ENCODE measurements at places on chromosomes 16 and 17.
A peak's percentile ranks its signal among the peaks of the same experiment; 100 is the strongest.

DNA sequence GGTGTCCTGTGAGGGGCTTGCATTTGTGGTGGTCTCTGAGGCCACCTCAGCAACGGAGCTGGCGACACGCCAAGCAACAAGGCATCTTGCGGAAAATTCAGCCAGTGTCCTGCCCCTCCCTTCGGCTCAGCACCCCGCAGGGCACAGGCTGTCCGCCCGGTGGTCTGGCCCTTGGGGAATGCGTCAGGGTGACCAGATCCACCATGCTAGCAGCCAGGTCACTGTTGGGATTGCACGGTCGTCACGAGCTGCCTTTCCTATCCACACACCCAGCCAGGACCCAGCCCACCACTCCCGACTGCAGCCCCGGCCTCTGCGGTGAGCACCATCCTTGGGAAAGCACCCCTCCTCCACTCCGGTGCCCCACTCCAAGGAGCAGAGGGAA is 221.2 kb downstream of the NTN1 start:
- DNase-seq: no peak

DNA sequence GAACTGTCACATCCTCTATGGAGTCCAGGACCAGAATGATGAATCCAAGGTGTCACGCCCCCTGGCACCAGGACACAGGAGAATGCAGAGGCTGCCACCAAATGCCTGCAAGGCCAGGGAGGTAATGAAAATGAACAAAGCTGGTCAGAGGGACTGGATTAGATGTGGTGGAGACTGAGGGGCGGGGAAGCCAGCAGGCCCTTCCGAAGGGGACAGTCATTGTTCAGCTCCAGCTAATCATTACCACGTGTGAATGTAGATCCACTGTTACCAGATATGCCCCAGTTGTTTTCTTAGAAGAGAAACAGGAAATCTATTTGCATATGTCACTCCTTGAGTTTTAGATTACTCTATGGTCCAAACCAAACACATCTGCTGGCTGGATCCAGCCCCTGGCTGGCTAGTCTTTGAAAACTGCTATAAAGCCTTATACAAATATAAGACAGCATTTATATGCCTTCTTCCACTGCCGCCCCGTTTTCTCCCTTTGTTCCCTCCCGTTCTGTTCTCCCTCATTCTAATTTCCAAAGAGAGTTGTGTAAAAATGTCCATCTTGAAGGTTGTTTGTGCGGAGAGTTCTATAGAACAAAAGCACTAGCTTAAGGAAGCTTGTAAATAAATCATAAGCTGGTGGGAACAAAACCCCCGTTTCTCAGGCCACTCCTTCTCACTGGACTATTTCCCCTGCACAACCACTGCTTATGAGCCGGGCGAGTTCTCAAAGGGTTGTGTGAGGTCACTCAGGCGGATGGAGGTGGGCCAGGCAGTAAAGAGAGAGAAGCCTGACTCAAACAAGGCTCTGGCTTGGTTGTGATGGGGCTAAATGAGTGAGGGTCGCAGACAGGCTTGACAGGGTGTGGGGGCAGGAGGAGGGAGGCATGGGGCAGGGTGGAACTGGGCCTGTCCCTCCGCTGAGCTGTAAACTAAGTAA is 14.2 kb downstream of the CRYM start:
- no peak for DNase-seq

DNA sequence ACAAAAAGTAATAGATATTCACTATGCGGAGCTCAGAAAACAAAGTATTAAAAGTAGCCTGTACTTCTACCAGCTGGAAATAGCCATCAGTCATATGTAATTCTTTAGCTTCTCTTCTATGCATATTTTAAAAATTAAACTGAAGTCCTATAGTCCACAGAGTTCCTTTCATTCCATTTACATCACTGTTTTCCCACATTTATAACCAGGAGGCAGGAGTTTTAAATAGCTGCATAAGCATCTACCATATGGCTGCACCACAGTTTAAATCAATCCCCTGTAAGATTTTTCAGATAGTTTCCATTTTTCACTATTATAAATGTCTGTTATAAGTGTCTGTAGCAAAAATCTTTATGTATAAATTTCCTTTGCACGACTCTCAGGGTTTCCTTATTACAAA is 45.1 kb downstream of the ZFHX3 start:
- no peak for DNase-seq

DNA sequence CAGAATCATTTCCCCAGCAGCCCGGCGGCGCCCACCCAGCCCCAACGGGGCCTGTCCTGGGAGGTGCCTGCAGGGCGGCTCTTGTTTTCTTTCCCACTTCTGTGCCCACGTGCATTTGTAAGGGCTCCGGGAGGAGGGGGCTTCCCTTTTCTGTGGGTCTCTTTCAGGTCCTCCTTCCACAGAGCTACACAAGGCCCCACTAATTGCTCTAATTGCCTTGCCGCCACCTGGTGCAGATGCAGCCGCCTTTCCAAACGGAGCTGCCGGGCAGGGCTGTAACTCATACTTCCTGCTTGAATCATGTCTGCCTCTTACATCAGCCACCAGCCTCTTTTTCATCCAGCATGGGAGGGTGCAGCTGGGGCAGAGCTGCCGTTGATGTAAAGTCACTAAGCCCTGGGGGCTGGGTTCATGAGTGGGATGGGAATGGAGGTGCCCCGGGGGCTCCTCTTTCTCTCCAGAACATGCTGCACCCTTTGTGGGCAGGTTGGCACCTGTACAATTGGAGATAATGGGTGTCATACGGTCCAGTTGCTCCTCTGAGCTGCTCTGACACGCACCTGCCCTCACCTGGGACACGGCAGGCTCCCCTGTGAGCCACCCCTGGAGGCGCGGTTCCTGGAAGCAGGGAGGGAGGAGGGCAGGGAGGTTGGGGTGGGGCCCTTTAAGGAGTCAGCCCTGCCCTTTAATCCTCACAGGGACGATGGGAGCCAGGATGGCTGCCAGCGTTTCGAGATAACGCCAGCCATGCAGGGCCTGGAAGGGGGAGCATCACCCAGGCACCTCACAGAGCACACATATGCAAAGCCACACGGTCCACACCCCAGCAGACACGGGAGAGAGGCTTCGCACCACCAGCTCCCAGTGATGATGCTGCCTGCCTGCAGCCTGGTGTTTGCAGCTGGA is 41.1 kb upstream of the KLHDC4 start:
- no peak for DNase-seq

DNA sequence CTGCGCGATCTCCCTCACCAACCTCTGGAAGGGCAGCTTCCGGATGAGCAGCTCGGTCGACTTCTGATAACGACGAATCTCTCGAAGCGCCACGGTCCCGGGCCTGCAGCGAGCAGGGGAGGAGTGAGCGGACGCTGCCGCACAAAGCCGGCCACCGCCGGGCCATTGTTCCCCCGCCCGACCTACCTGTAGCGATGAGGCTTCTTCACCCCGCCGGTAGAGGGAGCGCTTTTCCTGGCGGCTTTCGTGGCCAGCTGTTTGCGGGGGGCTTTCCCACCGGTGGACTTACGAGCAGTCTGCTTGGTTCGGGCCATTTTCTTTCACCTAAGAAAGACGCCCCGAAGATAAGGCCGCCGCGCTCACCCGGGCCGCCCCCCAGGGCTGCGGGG is 5.8 kb upstream of the UNK start:
- DNase-seq: no peak

GRCh38 chr16:27566417-27566816 is 16.5 kb downstream of the KATNIP start:
- no peak for DNase-seq

DNA sequence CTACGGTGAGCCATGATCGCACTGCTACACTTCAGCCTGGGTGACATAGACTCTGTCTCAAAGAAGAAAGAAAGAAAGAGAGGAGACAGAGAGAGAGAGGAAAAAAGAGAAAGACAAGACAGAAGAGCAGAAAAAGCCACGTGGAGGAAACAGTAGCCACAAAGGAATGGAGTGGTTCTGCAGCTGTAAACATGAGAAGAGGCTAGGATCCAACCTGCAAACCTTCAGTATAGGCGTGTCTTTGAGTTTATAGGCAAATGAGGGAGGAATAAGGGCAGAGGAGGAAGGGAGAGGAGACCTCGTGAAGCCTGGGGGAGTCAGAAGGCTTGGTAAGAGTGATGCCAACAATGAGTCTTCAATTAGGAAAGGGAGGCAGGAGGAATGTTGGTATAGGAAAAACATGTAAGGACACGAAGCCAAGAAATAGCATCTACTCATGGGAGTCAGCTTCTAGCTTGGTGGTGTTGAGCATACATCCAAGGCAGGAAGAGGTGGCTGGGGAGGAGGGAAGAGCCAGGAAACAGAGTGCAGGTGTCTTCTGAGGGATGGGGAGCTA is 3.9 kb downstream of the MED9 start:
- no peak for DNase-seq

- DNase-seq: peak; percentile 34
Observed at GRCh38 chr17:57535249-57535966, 209.7 kb downstream of the CCDC182 start.

- no peak for DNase-seq
Observed at GRCh38 chr17:17769869-17770631, 66.7 kb downstream of the SREBF1 start.

DNA sequence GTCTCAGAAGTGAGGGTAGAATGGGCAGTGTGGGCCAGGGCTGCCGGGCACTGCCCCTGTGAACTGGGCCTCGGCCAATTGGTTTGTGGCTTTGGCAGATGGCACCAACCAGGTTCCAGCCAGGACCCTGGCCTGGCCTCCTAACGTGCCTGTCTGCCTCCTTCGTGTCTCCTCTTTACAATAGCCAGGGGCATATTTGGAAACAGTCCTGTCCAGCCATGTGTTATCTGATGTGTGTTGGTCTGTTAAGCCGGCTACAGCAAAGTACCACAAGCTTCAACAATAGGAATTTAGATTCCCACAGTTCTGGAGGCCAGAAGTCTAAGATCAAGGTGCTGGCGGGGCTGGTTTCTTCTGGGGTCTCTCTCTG is 14.6 kb downstream of the CRISPLD2 start:
- no peak for DNase-seq

DNA sequence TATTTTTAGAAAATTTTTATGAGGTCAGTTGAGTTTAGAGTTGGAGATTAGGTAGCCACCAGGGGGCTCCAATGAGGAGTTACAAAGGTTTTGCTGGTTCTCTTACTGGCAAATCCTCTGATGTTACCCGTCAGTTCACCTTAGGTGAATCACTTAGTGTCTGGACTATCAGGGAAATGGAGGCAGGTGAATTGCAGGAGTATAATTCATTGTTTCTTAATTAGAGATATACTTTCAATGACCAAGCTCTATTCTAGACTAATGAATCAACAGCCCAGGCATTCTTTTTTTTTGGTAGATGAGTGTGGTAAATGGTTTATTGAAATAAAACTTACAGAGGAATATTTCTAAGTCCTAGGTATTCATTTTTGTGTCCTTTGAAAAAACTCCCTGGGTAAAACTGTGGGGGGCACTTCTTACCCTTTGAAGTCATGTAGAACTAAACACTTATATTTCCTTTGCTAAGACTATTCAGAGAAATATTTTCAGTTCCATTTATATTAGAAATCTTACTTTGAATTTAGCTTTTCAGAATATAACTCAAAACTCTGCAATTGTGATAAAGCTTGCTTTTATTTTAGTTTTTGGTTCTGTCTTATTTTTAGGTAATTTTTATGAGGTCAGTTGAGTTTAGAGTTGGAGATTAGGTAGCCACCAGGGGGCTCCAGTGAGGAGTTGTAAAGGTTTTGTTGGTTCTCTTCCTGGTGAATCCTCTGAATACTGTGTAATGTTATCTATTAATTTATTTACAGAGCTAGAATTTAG is 17.7 kb downstream of the PSMD11 start:
- DNase-seq: no peak

- no peak for DNase-seq
Observed at GRCh38 chr17:56309897-56310296, 156.6 kb downstream of the ANKFN1 start.

DNA sequence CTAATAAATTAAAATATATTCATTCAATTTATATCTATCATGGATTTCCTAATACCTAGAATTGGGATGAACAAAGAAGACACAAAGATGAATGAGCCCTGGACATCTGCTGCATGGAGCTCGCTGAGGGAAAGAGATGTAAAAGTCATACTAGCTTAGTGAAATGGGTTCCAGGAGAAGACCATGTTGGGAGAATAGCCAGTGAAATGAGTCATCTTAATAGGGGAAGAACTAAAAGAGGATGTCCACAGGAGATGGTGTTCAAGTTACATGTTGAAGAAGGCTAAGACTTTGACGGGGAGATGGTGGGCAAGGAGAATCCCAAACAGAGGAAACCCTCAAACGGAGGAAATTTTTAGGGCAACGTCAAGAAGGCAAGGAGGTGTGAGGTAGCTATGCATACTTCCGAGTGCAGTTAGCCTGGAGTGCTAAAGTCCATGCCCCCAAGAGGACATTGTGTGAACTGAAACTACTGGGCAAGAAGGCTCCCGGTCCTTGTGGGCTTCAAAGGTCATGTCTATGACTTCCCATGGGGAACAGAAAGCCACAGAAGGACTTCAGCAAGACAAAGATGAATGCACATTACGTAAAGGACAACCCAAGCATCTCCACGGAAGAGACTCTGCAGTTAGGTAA is 220.5 kb upstream of the CDH11 start:
- DNase-seq: no peak

- no peak for DNase-seq
Observed at GRCh38 chr16:23148166-23148512, 1.1 kb downstream of the USP31 start.

GRCh38 chr16:73482310-73482709 is 434.4 kb upstream of the ZFHX3 start:
- DNase-seq: no peak

- no peak for DNase-seq
Observed at GRCh38 chr17:48928876-48929811, 15.5 kb downstream of the SNF8 start.

GRCh38 chr16:10971560-10971961 is 27.2 kb downstream of the CLEC16A start:
- DNase-seq: peak; percentile 28

DNA sequence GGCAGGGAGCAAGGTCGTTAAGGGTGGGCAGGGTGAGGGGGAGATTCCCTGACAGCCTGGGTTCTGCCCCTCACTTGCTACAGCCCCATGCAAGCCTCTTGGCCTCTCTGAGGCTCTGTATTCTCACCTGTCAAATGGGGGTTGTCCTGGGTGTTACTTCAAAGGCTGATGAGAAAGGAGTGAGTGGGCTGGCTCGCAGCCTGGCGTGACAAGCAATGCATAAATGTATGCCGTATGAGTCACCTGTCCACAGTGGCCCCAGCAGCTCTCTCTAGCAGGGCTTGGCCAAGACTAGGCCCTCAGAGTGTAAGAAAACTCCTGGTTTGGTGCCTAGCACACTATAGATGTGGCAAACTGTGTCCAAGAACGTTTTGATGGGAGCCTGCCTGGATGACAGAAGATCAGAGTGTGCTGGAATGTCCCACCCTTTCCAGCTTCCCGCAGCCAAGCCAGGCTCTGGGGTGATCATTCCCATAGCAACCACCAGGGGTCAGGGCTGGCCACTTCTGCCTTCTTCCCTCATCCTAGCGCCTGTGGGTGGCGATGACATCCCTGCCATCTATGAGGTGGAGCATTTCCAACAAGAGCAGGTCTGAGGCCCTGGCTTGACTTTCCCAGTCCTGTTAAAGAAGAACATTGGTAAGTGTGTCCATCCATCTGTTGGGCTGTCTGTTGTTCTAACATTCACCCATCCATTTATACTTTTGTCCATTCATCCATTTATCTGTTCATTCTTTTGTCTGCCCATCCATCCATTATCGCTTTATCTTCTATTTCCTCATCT is 37.2 kb upstream of the ADGRG1 start:
- DNase-seq: peak; percentile 56
